ENCODE measurements at places on chromosomes 1 and 21. TPM values are rescaled to one million over a fixed set of nuclear protein-coding genes. Genes with fewer than 3 reads are reported as not detected.

C1orf226 gene
- 0.71 TPM for total RNA-seq

APCS gene
- total RNA-seq = not detected

OR2T29 gene
- not detected for total RNA-seq

TEX38 gene
- not detected for total RNA-seq

C4BPA gene
- total RNA-seq = not detected

PLA2G2C gene
- total RNA-seq = not detected

SPRR2A gene
- total RNA-seq = 3.5 TPM

TMEM59 gene
- 137 TPM for total RNA-seq

S100A1 gene
- total RNA-seq = not detected

FCRL1 gene
- total RNA-seq = not detected

PTBP2 gene
- 9.7 TPM for total RNA-seq

CR1L gene
- not detected for total RNA-seq

GBP6 gene
- 0.39 TPM for total RNA-seq

SMIM1 gene
- total RNA-seq = 4.6 TPM

TRNP1 gene
- total RNA-seq = 72.3 TPM

TNFRSF1B gene
- 0.07 TPM for total RNA-seq

MLLT11 gene
- total RNA-seq = 5.8 TPM

BSND gene
- total RNA-seq = not detected

NTPCR gene
- total RNA-seq = 48.3 TPM

ACKR1 gene
- total RNA-seq = not detected
